Renal pelvis (tissue), 12 donors: ENCODE measurements at places on chromosomes 4 and X. TPM values are rescaled to one million over a fixed set of nuclear protein-coding genes. Genes with fewer than 3 reads are reported as not detected.

DNA sequence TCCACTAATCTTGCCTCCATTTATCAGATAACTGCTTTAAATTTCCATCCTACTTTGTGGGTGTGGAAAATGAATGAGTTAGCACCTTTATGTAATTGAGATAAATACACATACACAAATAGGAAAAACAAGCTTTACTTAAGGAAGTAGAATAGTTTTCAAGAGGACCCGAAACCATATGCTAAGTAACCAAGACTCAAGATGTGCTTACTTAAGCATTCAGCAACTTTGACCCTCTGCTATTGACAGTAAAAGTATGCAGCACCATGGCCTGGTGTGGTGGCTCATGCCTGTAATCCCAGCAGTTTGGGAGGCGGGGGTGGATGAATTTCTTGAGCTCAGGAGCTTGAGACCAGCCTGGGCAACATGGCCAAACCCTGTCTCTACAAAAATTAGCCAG, 29.9 kb downstream of the RNF175 start:
- DNase-seq = no peak

DNA sequence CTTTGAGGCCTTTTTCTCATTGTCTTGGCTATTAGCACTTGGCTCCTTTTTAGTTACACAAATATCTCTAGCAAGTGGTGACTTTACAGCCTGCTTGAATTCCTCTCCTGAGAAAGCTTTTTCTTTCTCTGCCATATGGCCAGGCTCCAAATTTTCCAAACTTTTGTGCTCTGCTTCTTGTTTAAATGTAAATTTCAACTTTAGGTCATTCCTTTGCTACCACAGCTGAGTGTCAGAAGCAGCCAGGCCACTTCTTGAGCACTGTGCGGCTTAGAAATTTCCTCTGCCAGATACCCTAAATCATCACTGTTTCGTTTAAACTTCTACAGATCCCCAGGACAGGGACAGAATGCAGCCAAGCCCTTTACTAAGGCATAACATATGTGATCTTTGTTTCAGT, 222.4 kb downstream of the FBXO8 start:
- DNase-seq = no peak

- DNase-seq = no peak
These were observed 124.7 kb upstream of the TLL1 start for GRCh38 chr4:165748321-165748720.

GRCh38 chr4:30802622-30803323, 82.6 kb downstream of the PCDH7 start:
- DNase-seq = no peak

- DNase-seq = no peak
These were observed 69.8 kb downstream of the RGS12 start for GRCh38 chr4:3362431-3363287.

GRCh38 chr4:99821918-99822503, 5.4 kb downstream of the DAPP1 start:
- no peak for DNase-seq

DNA sequence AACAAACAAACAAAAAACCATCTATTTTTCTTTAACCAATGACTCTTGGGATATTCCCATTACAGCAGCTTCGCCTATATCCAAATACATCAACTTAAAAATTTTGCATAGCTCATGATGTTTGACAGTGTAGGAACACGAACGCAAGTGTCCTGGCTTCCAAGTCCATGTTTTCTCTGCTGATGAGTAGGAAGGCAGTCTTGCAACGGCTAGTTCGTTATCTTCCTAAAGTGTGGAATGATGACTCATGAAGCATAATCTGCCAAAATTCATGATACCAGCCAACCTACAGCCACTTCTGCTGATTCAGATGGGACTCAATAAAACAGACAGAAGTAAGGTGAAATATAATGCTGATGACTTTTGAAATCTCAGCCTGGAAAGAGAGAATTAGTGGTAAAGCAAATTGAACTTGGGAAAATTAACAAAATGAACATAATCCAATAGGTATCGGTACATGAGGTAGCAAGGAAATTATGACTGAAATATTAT, 6.4 kb upstream of the SEPTIN11 start:
- DNase-seq = no peak

- DNase-seq = no peak
These were observed 22.3 kb upstream of the EMCN start for GRCh38 chr4:100540131-100540530.

GRCh38 chrX:155215443-155216178, 649 bp upstream of the VBP1 start:
- DNase-seq = no peak

DNA sequence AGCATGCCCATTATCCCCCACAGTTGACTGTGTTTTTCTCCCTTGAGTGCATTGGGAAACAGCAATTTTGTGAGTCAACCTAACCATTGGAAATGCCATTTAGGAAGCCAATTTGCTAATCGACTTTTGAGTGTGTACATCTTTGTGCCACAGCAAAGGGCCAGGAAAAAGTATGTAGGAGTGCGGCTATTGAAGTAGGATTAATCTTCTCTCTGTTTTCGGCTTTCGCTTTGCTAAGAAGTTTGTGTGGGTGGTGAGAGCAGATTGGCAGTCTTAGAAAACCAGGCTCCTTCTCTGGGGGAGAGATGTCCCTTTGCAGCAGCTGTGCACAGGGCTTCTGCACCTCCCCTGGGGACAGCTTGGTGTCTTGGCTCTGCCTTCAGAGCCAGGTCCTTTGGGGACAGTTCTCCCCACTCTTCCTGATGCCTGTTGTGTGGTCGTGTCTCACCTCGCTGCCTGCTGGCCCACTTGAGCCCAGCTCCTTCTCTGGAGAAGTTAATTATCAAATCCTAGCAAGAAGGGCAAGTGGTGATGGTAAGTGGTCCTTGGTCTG, 74.5 kb downstream of the GEMIN8 start:
- DNase-seq = no peak

GRCh38 chrX:41779030-41779564, 55.1 kb downstream of the GPR82 start:
- peak; percentile 8 for DNase-seq

DNA sequence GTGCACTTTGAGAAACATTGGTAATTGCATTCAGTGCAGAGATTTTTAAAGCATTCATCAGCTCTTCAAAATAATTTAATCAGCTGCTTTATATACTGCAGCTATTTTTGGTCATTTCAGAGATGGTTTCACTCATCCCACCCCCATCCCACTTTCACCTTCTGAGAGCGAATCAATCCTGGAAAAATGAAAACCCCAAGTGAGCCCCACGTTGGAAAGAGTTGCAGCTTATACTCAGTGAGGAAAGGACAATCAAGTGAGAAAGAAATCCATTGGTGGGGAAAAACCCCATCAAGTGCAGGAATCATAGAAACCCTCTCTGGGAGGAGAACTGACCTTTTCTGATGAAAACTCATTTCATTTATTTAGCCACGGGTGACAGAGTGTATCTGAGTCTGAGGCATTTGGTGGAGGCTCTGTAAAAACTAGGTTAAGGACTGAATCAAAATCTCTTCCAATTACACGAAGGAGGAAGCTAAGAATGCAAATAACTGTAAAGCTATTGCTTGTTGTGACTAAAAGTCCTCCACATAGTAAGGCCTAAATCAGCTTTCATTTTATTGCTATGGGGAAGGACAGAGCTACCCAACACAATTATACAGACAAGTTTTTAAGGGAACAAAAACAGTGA, 240.4 kb upstream of the PGRMC2 start:
- no peak for DNase-seq

GRCh38 chrX:48910926-48911411, 477 bp downstream of the SLC35A2 start:
- no peak for DNase-seq

DNA sequence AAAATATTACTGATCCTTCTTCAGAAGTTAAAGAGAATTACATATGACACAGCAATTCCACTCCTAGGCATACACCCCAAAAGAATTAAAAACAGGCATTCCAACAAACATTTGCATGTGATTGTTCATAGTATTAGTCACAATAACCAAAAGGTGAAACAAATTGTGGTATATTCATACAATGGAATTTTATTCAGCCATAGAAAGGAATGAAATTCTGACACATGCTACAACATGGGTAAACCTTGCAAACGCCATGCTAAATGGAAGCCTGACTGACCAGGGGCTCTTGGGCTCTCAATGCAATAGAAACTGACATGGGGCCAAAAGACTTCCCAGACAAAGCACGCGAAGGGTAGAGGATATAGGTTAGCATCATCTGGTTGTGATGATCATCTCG, 62.1 kb upstream of the S100G start:
- DNase-seq = no peak

The RADX gene
- polyA plus RNA-seq = 4.8 TPM

The TKTL1 gene
- 0.24 TPM for polyA plus RNA-seq

The RBM3 gene
- 220 TPM for polyA plus RNA-seq

The MAGEB17 gene
- 0.13 TPM for polyA plus RNA-seq

The MAGEA9B gene
- polyA plus RNA-seq = not detected

The IL15 gene
- 1.5 TPM for polyA plus RNA-seq
